PC-9 (cell line): ENCODE measurements at places on chromosomes 12 and 14. TPM values are rescaled to one million over a fixed set of nuclear protein-coding genes. Genes with fewer than 3 reads are reported as not detected.

Gene IQSEC3
- not detected in 2 replicates for total RNA-seq

- peak; percentile 54 for DNase-seq
Observed at GRCh38 chr12:109291521-109292341, 17.4 kb downstream of the FOXN4 start.

- DNase-seq: no peak
Observed at GRCh38 chr12:70994217-70994788, 73.8 kb upstream of the PTPRR start.

GRCh38 chr12:66352197-66352596 is 49.9 kb downstream of the HELB start:
- peak; percentile 18 for DNase-seq

GRCh38 chr12:10612984-10613348 is 443 bp downstream of the MAGOHB start:
- DNase-seq: no peak

GRCh38 chr12:122920687-122921086 is 24.8 kb upstream of the VPS37B start:
- DNase-seq: no peak
